Activated naive CD8-positive, alpha-beta T cell treated with anti-CD3 and anti-CD28 coated beads, Interleukin-2, amount 10 ng/mL, durations not matched to agents 7 days and 5 days (primary cell): ENCODE measurements at places on chromosomes 13 and 19.

GRCh38 chr13:23730251-23730650 is 158.9 kb downstream of the MIPEP start:
- peaks cover 2% of the 10 kb centered on the region for H3K36me3 ChIP-seq
- DNase-seq, result no peak
- no peaks in the 10 kb centered on the region for H3K27me3 ChIP-seq

GRCh38 chr19:4327252-4327876 is 11.3 kb downstream of the STAP2 start:
- H3K36me3 ChIP-seq, result peaks cover 4% of the 10 kb centered on the region
- peak overlapping the region; percentile 86 for H3K4me3 ChIP-seq
- H3K4me1 ChIP-seq, result peaks cover 20% of the 10 kb centered on the region
- H3K27me3 ChIP-seq, result no peaks in the 10 kb centered on the region

DNA sequence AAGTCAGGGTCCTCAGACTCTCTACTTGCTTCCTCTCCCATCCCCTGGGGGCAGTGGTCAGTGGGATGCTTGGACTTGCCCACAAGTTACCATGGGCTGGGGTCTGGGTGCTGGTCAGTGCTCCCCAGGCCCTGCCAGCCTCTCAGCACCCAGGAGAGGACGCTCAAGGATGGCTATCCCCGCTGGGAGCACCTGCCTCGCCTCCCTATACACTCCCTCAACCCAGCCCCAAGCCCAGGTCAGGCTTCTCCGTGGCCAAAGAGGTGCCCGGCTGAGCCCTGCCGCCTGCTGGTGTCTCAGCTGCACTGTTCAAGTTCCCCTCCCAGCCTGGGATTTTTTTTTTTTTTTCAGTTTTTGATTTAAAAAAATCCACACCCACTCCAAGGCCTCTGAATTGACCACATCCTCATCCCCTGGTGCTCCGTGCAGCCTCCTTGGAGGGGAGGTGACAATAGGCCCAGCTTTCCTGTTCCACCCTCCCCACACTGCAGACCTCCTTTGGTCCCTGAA is 10.8 kb downstream of the F2RL3 start:
- H3K4me1 ChIP-seq, result peaks cover 15% of the 10 kb centered on the region
- peak; percentile 63 for DNase-seq
- no peaks in the 10 kb centered on the region for H3K36me3 ChIP-seq
- H3K27me3 ChIP-seq, result peaks cover 24% of the 10 kb centered on the region

GRCh38 chr13:40985381-40986100 is 33.6 kb downstream of the ELF1 start:
- peak overlapping the region; percentile 84 for H3K4me3 ChIP-seq
- no peaks in the 10 kb centered on the region for H3K27me3 ChIP-seq
- H3K4me1 ChIP-seq, result peaks cover 50% of the 10 kb centered on the region

DNA sequence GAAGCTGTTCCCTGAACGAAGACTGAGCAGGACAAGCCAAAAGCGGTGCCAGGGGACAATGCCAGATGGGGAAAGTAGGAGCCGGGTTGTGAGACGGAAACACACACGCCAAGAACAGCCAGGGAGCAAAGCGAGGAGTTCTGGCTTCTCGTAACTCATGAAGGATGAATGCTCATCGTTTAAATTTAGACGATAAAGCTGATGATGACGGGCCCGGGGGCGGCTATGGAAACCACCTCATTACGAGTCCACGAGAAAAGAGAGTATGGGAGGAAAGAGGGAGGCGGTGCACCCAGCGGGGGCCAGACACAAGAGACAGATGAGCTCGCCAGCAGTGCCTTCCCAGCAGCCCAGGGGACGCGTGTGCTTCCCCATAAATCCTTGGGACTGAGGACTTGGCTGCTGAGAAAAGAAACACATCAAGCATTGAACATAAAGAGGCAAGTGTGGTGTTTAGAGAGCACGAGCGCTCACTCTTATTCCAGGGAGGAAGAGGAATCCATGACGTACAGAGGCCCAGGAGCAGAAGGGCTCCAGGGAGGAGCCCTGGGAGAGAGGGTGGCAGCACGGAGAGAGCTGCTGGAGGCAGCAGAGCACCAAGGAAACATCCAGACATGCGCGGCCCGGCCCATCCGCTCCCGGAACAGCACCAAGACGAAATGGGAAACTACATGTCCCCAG is 70.7 kb downstream of the EPS15L1 start:
- no peak for DNase-seq
- no peak overlapping the region for H3K27ac ChIP-seq
- H3K4me1 ChIP-seq, result no peaks in the 10 kb centered on the region
- no peaks in the 10 kb centered on the region for H3K27me3 ChIP-seq

- no peak overlapping the region for H3K27ac ChIP-seq
- H3K27me3 ChIP-seq, result peaks cover 2% of the 10 kb centered on the region
- no peak for DNase-seq
- H3K4me3 ChIP-seq, result no peak overlapping the region
- no peaks in the 10 kb centered on the region for H3K36me3 ChIP-seq
- no peaks in the 10 kb centered on the region for H3K4me1 ChIP-seq
Observed at GRCh38 chr19:53771144-53771543, 53.0 kb downstream of the NLRP12 start.

GRCh38 chr19:33040994-33041827 is 23.5 kb downstream of the RHPN2 start:
- H3K27me3 ChIP-seq, result no peaks in the 10 kb centered on the region
- no peak overlapping the region for H3K4me3 ChIP-seq
- no peak overlapping the region for H3K27ac ChIP-seq
- no peaks in the 10 kb centered on the region for H3K36me3 ChIP-seq
